ENCODE measurements at places on chromosomes 16 and 17.
A peak's percentile ranks its signal among the peaks of the same experiment; 100 is the strongest.

DNA sequence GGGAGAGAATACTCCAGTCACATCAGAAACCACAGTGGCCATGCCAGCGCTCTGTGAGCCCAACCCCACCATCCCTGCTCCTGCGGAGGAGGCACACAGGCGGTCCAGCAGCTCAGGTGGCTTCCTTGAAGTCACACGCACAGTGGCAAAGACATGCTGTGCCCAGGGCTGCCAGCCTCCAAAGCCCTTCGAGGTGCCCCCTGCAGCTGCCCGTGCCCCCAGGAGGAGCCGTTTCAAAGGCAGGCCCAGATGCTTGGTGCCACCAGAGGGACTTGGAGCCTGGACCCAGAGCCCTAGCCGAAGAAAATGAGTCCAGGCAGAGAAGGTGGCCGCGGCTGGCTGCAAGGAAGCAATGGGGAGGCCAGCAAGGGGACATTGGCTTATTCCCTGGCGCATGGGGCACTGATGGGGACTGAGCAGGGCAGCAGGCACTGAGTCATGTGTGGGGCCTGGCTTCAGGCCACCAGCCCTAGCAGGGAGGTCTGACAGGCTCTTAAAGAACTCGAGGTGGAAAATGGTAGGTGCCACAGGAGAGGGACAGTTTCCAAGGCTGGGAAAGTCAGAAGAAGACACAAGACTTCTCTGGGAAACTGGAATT is 17.2 kb upstream of the CACNG1 start:
- H3K4me3 ChIP-seq: no peak overlapping the region
- no peak for DNase-seq
- H3K27ac ChIP-seq: no peak overlapping the region
- no peaks in the 10 kb centered on the region for H3K4me1 ChIP-seq

DNA sequence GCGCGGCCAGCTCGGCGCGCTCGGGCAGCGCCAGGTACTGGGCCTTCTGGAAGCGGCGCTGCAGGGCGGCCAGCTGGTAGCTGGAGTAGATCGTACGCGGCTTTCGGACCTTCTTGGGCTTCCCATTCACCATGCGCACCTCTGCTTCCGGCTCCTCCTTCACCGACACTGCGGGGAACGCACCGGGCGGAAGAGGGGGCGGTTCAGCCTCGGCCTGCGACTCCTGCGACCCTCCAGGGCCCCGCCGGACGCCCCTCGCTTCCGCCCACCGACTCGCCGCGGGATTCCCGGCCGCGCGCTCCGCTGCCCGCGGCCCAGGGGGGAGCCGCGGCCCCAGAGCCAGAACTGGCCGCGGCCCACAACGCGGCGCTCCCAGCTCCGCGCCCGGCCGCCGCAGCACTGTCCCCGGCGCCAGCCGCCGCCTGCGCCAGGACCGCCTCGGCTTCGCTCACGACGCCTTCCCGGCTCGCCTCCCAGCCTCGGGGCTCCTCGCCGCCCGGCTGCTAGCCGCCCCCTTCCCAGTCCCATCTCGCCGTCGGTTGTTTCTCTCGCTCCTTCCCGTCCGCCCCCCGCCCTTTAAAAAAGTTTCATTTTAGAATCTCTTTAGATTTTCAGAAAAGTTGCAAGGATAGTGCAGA is 1.5 kb downstream of the DLX3 start:
- DNase-seq: no peak
- no peaks in the 10 kb centered on the region for H3K36me3 ChIP-seq
- H3K27me3 ChIP-seq: peaks cover 85% of the 10 kb centered on the region
- no peaks in the 10 kb centered on the region for H3K4me1 ChIP-seq

GRCh38 chr16:85923153-85924021 is 24.4 kb downstream of the IRF8 start:
- H3K27me3 ChIP-seq: no peaks in the 10 kb centered on the region
- no peaks in the 10 kb centered on the region for H3K36me3 ChIP-seq
- H3K27ac ChIP-seq: no peak overlapping the region
- no peak for DNase-seq
- H3K4me3 ChIP-seq: no peak overlapping the region

- no peaks in the 10 kb centered on the region for H3K36me3 ChIP-seq
- no peaks in the 10 kb centered on the region for H3K27me3 ChIP-seq
- no peak overlapping the region for H3K4me3 ChIP-seq
- H3K4me1 ChIP-seq: no peaks in the 10 kb centered on the region
These were observed 8.8 kb downstream of the ODAD4 start for GRCh38 chr17:41939044-41939692.

DNA sequence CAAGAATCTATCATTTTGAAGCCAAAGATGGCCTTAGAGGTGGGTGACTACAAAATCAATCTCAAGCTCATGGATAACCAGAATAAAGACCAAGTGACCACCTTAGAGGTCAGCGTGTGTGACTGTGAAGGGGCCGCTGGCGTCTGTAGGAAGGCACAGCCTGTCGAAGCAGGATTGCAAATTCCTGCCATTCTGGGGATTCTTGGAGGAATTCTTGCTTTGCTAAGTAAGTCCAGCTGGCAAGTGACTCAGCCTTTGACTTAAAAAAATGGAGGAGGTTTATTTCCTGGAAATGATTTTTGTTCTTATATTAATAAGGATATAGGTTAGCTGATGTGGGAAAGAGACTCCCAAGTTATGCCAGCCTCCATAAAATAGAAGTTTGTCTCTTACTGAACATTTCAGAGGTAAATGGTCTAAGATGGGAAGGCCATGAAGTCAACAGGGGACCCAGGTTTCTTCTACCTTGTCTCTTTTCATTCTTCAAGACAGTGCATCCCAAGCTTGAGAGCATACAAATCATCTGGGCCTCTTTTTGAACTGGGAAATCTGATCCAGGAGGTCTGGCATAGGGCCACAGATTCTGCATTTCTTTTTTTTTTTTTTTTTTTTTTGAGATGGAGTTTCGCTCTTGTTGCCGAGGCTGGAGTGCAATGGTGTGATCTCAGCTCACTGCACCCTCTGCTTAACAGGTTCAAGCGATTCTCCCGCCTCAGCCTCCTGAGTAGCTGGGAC is 19.8 kb upstream of the TANGO6 start:
- no peaks in the 10 kb centered on the region for H3K4me1 ChIP-seq
- H3K27ac ChIP-seq: no peak overlapping the region
- no peaks in the 10 kb centered on the region for H3K27me3 ChIP-seq

- H3K4me1 ChIP-seq: peaks cover 9% of the 10 kb centered on the region
- no peak for DNase-seq
- H3K36me3 ChIP-seq: no peaks in the 10 kb centered on the region
- H3K27ac ChIP-seq: no peak overlapping the region
- H3K27me3 ChIP-seq: no peaks in the 10 kb centered on the region
These were observed 93.6 kb upstream of the CIBAR2 start for GRCh38 chr16:85205747-85206471.

DNA sequence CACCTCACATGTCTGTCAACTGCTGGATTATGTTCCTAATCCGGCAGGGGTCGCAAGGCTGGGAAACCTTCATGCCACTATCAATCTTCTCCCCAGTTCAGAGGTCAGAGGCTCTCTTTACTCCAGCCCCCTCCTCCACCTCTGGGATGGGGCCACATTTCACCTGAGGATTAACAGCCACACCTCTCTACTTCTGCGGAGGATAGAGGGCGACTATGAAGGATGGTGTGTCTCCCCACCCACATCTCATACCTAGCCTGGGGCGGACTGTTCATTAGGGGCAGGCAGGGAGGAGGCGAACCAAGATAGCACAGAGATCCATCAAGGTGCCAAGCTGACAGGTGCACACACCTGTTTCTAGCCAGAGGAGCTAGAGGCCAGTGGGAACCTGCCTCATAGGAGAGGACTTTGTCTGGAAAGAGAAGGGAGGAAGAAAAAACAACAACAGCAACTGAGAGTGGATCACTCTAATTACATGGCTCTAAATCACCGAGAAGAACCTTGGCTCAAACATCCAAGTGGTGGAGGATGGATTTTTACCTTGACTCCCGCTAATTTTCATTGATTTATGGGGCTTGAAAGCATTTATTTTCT is 41.9 kb upstream of the SKAP1 start:
- H3K4me3 ChIP-seq: no peak overlapping the region
- DNase-seq: no peak
- H3K36me3 ChIP-seq: no peaks in the 10 kb centered on the region
- H3K27ac ChIP-seq: no peak overlapping the region

- no peak for DNase-seq
- H3K4me1 ChIP-seq: no peaks in the 10 kb centered on the region
- H3K4me3 ChIP-seq: no peak overlapping the region
- no peaks in the 10 kb centered on the region for H3K27me3 ChIP-seq
- H3K27ac ChIP-seq: no peak overlapping the region
These were observed 258.4 kb upstream of the CACNG5 start for GRCh38 chr17:66576473-66576872.

- H3K36me3 ChIP-seq: no peaks in the 10 kb centered on the region
- no peak overlapping the region for H3K27ac ChIP-seq
- H3K4me1 ChIP-seq: no peaks in the 10 kb centered on the region
- DNase-seq: no peak
- H3K27me3 ChIP-seq: no peaks in the 10 kb centered on the region
These were observed 385.2 kb downstream of the CDH13 start for GRCh38 chr16:83011939-83012338.

- peak; percentile 83 for DNase-seq
- H3K27me3 ChIP-seq: no peaks in the 10 kb centered on the region
- peak overlapping the region; percentile 5 for H3K27ac ChIP-seq
- H3K4me3 ChIP-seq: peak overlapping the region; percentile 59
These were observed 13.0 kb downstream of the SARM1 start for GRCh38 chr17:28384281-28385036.

- peaks cover 69% of the 10 kb centered on the region for H3K4me1 ChIP-seq
- H3K27ac ChIP-seq: no peak overlapping the region
- peak; percentile 95 for DNase-seq
- no peak overlapping the region for H3K4me3 ChIP-seq
- no peaks in the 10 kb centered on the region for H3K36me3 ChIP-seq
- no peaks in the 10 kb centered on the region for H3K27me3 ChIP-seq
These were observed 44.0 kb upstream of the YPEL2 start for GRCh38 chr17:59287452-59287851.

DNA sequence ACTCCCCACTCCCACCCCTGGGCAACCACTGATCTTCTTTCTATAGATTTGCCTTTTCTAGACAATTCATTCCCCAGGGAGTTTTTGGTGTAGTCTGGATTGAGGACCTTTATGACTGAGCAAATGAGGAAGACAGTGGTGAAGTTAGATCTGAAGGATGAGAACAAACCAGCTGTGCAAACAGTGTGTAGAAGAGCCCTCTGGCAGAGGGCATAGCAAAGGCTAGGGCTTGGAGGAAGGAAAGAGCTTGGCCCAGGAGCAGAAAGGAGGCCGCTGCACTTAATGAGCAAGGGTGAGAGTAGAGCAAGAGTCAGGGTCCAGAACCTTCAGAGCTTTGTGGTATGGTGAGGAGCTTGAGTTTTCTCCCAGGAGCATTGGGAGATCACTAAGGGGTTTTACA is 352.7 kb downstream of the CA10 start:
- H3K4me1 ChIP-seq: no peaks in the 10 kb centered on the region
- H3K27me3 ChIP-seq: no peaks in the 10 kb centered on the region
- no peak overlapping the region for H3K4me3 ChIP-seq
- no peaks in the 10 kb centered on the region for H3K36me3 ChIP-seq
- DNase-seq: no peak

GRCh38 chr17:71438631-71439146 is 682.1 kb upstream of the SOX9 start:
- no peaks in the 10 kb centered on the region for H3K4me1 ChIP-seq
- no peaks in the 10 kb centered on the region for H3K27me3 ChIP-seq
- no peak overlapping the region for H3K4me3 ChIP-seq

DNA sequence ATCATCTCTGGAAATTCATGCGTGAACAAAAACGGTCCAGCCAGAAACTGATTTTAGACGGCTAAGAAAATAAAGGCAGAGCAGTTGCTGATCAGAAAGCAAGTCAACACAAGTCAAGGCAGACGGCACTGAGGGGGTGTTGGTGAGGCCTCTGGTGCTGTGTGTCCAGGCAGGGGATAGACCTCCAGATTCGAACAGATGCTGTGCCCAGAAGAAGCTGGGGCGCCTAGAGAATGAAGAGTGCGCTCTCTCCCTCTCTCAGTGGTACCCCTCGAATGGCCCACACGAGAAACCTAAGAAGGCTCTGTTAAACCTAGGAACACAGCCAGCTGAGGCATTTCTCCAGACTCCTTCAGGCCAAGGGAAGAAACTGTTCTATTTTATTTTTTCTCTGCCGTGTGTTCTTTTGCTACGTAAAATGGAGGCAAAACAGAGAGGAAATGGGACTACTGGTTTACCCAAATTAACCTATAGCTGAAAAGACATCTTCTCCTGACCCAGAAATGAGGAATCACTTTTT is 178.3 kb downstream of the PMP22 start:
- H3K27ac ChIP-seq: no peak overlapping the region
- peaks cover 11% of the 10 kb centered on the region for H3K27me3 ChIP-seq
- H3K4me3 ChIP-seq: no peak overlapping the region
- no peaks in the 10 kb centered on the region for H3K4me1 ChIP-seq

GRCh38 chr16:13992322-13992721 is 72.4 kb downstream of the ERCC4 start:
- H3K27me3 ChIP-seq: no peaks in the 10 kb centered on the region
- no peak overlapping the region for H3K27ac ChIP-seq
- no peak overlapping the region for H3K4me3 ChIP-seq
- DNase-seq: no peak
- no peaks in the 10 kb centered on the region for H3K4me1 ChIP-seq

DNA sequence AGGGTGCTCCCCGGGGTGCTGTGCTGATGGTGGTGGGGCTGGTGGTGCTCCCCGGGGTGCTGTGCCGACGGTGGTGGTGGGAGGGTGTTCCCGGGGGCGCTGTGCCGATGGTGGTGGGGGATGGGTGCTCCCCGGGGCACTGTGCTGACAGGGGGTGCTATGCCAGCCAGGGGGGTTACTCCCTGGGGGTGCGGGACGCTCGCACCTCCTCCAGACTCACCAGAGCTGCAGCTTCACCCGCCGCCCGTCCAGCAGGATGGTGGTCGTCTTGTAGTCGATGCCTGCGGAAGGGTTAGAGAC is 16.0 kb upstream of the WDR45B start:
- H3K27ac ChIP-seq: no peak overlapping the region
- no peaks in the 10 kb centered on the region for H3K27me3 ChIP-seq
- H3K4me1 ChIP-seq: no peaks in the 10 kb centered on the region
- no peaks in the 10 kb centered on the region for H3K36me3 ChIP-seq

GRCh38 chr17:10001306-10001873 is 96.3 kb upstream of the RCVRN start:
- no peak overlapping the region for H3K27ac ChIP-seq
- no peaks in the 10 kb centered on the region for H3K27me3 ChIP-seq
- H3K4me3 ChIP-seq: no peak overlapping the region
- DNase-seq: no peak
- no peaks in the 10 kb centered on the region for H3K4me1 ChIP-seq

GRCh38 chr16:85225721-85226120 is 113.4 kb upstream of the CIBAR2 start:
- H3K36me3 ChIP-seq: no peaks in the 10 kb centered on the region
- H3K4me3 ChIP-seq: no peak overlapping the region
- H3K27ac ChIP-seq: no peak overlapping the region
- H3K27me3 ChIP-seq: no peaks in the 10 kb centered on the region

DNA sequence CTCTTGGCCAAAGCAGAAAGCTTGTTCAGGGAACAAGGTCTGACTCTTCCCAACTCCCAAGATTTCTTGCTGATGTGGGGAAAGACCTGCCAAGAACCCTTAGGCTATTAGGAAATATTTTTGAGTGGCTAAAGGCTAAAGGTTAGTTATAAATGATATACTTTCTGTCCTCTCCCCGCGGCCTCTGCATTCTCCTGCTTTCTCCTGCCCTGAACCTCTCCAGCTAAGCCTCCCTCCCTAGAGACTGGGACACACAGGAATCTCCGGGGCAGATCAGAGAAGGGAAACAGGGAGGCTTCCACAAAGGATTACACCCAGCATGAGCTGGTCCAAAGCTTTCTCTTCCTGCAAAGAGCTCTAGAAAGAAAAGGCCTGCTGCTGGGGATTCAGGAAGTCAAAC is 2.3 kb downstream of the SLC43A2 start:
- H3K36me3 ChIP-seq: no peaks in the 10 kb centered on the region
- H3K4me1 ChIP-seq: peaks cover 50% of the 10 kb centered on the region
- no peak for DNase-seq
- no peaks in the 10 kb centered on the region for H3K27me3 ChIP-seq
